Skin of body (tissue), 3 donors: ENCODE measurements at places on chromosomes 4 and X.

- DNase-seq, result peak; percentile 99
Measured at GRCh38 chr4:54784161-54784671, 126.5 kb downstream of the KIT start.

DNA sequence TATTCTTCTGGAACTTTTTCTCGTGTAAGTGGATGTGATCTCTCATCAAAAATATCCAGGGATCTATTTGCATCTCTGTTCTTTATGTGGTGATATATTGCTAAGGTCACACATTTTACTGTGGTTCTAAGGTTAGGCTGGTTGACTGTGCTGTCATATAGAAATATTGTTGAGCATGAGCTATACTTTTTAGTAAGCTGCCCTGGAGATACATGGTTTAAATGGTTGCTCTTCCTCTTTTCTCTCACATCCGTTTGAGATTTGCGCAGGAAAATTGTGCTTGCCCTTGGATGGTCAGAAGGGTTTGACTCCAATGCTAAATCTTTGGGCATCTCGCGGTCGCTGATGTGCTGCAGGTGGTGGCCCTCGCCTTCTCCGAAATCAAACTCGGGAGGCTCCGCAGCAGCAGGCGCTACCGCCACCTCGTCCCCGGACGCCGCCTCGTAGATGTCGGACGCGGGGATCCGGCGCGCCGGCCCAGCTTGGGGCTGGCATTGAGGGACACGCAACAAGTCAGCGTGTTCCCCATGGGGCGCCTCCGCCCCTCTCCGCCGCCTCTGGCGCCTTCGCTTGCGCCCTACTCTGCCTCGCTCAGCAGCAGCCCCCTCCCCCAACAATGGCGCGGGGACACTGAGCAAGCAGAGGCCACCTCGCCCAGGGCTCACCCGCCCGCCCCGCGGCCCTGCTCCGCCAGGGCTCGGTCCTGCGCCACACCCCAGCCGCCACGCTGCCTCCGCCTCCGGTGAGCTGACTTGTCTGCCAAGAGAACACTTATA lies 154.5 kb downstream of the MSN start:
- no peak for DNase-seq

DNA sequence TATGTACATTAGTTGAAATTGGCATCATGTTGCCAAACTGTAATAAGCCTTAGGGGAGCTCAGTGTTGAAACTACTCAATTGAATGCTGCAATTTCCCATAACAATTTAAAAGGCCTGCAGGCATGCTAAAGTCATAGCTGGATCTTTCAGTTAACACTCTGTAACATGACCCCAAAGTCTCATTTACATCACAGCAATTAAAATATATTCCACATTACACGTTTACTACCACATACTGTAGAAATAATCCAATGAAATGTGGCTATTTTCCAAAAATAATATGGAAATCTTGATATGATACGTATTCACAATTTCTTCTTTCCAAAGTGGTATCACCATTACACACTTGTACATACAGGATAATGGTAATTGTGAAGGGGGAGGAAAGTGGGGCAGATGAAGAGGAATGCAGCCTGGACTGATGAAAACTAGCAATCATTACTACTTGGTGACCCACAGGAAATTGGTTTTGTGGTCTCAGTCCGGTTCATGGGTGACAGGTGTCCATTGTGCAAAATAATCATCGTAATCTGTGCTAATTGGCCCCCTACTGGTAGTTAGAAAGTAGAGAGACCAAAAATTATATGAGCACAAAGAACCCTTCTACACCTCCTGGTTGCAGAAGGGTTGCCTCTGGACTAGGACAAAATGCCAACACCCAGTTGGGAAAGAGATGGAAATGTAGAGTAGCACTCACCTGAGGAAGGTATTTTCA lies 63.7 kb downstream of the TENM3 start:
- no peak for DNase-seq

DNA sequence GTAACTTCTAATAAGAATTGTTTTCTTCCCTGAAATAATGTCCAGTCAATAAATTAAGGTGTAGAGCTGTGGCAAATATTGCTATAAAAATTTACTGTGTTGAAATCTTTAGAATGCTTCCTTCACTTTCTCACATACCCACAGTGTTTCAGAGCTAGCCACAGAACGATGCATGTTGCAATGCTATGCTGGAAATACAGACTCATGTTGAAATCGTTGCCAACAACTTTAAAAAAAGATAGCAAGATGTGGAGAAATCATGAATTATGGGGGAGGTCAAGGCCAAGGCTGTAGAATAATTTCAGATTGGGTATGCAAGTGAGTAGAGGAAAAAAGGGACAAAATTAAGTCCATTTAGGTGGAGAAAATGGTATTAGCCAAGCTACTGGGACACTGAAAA lies 204.8 kb downstream of the VEGFC start:
- DNase-seq, result peak; percentile 17

DNA sequence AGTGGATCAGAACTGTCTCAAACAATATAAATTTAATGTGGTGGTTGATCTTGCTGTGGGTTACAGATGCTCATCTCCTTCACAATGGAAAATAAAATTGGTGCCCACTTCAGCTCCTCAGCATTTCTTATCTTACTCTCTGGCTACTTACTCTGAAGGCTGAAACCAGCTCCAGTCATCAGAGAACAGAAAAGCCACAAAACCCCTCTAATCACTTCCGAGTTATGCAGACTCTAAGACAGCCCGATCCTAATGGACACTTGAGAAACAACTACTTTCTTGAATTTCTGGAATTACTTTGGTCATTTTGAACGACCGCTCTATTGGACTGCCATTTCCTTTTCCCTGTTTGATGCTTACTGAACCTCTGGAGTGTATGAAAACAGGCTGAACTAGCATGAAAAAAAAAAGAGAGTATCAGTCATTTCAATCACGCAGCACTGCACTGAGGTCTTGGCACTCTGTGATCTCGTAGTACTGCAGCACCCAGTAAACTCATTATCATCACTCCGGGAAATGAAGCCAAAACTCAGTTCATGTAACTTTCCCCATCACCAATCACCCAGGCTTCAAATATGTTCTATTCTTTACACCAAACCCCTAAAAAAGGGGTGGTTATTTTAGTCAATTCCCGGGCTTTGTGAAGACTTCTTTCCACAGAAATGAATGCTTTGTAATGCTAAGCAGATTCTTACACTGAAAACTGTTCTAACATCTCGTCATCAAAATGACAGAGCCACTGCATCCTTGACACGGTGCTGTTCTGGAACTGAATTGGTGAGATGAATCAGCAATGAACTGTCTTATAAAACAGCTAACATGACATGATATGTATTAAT lies 54.5 kb downstream of the TSPAN5 start:
- DNase-seq, result no peak

GRCh38 chrX:132394591-132394990 lies 94.2 kb downstream of the MBNL3 start:
- no peak for DNase-seq

GRCh38 chrX:42443267-42443666 lies 334.7 kb downstream of the PPP1R2C start:
- no peak for DNase-seq

- DNase-seq, result no peak
Measured at GRCh38 chrX:13047759-13048158, 3.3 kb upstream of the FAM9C start.

GRCh38 chr4:107442538-107443111 lies 277.4 kb downstream of the PAPSS1 start:
- DNase-seq, result peak; percentile 15

- DNase-seq, result no peak
Measured at GRCh38 chr4:2047781-2048581, 11.1 kb upstream of the NAT8L start.

GRCh38 chrX:132518401-132518800 lies 29.6 kb upstream of the MBNL3 start:
- DNase-seq, result no peak

- DNase-seq, result no peak
Measured at GRCh38 chr4:170529748-170530722, 440.3 kb upstream of the AADAT start.

- no peak for DNase-seq
Measured at GRCh38 chr4:113368056-113368455, 318.6 kb downstream of the ANK2 start.

DNA sequence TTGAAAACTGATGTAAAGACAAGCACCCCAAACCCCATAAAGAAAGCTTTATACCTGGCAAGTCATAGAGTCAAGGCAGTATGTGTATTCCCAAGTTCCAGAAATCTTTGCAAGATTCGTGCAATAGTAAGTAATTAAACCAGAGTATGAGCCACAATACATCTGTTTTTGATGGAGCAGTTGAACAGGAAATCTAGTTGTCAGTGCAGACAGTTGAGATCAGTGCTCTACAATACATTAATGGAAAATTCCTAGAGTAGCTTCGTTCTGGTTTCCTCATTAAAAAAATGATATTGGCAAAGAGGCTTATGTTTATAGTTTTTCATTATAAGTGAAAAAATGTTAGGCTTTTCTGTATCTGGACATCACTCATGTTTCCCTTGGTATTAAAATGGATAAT lies 575.3 kb downstream of the TRIML1 start:
- DNase-seq, result peak; percentile 83

DNA sequence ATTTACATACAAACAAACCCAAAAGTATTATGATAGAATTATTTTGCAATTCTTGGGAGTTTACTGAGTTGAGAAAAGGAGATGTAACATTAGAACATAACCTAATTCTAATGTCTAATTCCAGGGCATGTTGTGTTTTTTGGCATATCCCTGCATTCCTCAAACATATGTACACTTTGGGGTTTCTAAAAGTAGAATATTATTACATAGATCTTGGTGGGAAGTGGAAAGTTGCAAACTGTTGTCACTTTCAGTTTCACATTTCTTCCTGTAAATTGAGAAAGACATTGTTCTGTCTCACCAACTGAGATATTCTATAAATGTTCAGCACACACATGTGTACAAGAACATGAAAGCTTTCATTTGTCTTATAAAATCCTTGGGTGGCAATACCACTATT lies 24.4 kb upstream of the GBA3 start:
- DNase-seq, result peak; percentile 86

DNA sequence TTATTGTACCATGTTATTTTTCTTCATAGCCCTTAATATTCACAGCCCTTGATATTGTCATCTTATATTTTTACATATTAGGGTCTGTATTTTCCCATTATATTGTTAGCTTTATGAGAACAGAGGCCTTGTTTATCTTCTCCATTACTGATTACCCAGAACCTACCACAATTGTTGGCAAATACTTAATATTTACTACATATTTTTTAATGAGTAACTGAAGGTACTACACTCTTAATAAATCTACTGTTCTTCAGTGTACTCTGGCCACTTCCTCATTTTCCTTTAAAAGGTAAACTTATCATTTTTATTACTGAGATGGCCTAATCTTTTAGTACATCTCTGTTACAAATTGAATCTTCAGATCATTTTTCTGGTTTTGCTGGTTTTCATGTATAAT lies 133.5 kb downstream of the COL4A5 start:
- DNase-seq, result no peak

DNA sequence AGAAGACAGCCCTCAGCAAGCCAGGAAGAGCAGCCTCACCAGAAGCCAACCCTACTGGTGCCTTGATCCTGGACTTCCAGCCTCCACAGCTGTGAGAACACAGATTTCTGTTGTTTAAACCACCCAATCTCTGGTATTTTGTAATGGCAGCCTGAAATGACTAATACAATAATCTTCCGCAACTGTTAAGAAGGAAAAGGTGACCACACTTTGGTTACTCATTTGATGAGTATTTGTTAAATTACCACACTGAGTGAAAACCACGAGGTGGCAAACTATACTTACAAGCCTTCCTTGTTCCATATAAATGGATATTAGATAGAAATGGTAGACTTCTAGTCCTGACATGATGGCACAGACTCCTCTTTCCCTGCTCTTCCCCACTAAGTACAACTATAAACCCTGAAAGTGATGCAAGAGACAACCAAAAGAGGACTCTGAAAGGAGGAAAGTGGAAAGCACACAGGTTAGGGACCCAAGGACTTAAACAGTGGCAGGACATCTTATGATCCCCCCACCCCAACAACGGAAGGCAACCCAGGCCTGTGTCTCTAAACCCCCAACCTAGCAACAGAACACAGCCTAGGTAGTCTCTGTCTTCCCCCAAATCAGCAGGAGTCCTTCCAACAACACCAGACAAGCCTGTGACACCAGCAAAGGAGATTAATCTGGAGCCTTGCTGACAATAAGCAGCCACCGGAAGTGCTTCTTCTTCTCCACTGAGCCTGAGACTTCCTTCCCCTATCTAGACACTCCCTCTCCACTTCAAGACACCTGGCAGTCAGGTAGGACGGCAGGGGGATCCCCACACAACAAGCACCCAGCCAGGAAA lies 12.3 kb downstream of the ZNF182 start:
- DNase-seq, result no peak

DNA sequence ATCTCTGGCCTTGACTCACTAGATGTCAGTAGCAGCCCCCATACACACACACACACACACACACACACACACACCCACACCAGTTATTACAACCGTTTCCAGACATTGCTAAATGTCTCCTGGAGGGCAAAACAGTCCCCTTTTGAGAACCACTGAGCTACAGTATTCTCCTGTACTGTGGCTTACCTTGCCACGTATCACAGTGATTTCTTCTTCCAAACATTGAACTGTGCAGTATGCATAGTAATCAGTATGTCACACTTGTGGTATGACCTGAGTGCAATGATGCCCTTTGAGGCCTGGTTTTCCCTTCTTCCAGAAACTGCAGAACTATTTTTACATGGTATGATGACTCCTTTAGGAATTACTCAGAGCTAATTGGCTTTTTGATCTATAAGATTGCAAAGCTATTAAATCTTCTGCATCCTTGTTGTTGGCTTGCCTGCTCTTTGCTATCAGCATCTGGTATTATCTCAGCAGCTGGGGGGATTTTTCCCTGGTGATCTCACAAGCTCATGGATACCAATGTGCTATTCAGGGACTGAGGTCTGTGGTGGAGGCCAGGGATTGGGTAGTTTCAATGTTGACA lies 3.6 kb upstream of the THOC2 start:
- DNase-seq, result no peak

DNA sequence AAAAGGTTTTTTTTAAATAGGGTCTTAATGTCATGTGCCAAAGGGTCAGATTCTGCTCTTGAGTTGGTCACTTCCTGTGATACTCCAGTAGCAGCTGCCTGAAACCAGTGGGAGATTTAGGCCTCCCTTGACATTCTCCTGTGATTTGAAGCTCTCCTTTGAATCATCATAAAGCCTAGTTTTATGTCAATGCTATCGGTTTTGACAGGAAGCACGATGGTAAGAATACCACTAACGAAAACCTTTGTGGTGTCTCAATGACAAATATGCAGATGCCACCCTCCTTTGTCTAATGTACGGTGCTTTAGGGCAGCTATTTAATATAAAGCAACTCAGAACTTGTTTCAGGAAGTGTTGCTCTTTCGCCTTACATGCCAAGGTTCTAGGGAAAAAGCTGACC lies 44.2 kb downstream of the CCNI start:
- DNase-seq, result no peak

DNA sequence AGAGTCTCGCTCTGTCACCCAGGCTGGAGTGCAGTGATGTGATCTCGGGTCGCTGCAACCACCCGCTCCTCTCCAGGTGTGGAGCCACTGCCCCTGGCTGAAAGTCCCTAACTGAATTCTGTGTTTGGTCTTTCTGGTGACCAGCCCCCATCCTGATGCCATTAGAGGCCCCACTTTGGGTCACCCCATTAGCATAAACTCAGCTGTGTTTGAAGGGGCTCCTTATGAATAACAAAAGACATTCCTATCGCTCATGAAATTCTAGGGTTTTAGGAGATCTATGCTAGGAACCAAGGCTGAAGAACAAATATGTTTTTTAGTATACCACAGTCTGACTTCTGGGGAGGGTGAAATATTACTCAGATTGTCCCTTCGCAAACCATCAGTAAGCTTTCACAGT lies 652.9 kb downstream of the ADGRL3 start:
- no peak for DNase-seq
